ENCODE measurements at places on chromosomes 13 and 19.

GRCh38 chr19:14059652-14060155 lies 2.2 kb downstream of the PALM3 start:
- peak; percentile 50 for DNase-seq

DNA sequence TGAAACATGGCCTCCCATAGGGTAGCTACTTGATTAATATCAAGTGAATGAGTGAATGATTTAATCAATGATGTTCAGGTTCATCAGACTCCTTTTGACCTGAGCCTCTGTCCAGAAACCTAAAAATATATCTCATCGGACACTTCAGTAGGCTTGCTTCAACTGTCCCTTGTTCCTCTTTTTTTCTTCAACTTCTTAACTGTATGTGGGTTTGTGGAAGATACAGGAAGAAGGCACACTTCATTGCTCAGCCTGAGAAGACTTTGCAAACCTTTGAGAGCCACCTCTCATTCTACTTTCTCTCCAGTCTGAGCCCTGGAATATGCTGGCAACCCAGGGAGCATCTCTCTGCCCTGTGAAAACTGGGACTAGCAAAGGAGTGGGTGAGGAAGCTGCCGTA lies 557.0 kb downstream of the FGF9 start:
- no peak for DNase-seq

DNA sequence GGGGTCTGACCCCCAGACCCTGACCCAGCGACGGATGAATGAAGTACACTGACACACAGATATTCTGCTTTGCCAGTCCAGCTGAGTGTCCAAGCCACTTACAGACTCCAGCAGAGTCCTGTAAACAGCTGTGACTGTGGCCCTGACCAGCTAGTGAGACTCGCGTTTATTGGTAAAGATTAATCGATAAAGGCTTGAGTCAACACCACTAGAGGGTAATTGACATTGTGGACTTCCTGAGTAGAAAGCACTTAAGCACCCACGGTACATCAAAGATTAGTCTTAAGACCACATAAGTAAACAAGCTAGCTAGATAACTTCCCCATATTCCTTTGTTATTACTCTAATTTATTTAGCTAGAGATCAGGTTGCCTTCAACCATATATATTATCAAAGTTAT lies 146.0 kb downstream of the OXGR1 start:
- no peak for DNase-seq

- peak; percentile 23 for DNase-seq
These were observed 2.4 kb downstream of the METTL21C start for GRCh38 chr13:102692491-102692826.

DNA sequence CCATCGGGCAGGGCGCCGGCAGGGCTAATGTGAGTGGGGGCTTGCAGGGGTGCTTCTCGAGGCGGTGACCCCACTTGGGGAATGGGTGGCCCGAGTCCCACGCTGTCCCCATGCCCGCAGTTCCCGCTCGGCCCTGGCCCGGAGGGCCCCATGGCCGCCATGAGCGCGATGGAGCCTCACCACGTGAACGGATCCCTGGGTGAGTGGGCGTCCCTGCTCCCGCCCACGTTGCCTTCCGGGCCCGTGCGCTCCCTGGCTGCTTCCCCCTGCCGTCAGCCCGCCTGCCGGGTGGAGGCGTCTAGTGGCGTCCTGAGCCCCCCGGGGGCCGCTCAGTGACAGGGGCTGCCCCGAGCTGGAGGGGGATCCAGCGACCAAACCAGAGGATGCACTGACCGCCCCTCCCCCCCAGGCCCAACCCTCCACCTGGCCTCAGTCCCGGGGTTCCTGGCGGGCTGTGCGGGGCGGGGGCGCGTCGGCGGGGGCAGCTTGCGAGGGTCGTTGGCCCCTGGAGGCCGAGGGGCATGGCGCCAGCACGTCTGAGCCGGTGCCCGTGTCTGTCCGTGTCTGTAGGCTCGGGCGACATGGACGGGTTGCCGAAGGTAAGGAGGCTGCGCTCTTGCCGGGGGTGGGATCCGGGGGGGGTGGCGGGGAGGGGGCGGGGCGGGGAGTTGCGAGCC lies 4.8 kb downstream of the ISYNA1 start:
- no peak for DNase-seq

- DNase-seq, result no peak
These were observed 1.5 kb downstream of the ZNF814 start for GRCh38 chr19:57887195-57887941.

DNA sequence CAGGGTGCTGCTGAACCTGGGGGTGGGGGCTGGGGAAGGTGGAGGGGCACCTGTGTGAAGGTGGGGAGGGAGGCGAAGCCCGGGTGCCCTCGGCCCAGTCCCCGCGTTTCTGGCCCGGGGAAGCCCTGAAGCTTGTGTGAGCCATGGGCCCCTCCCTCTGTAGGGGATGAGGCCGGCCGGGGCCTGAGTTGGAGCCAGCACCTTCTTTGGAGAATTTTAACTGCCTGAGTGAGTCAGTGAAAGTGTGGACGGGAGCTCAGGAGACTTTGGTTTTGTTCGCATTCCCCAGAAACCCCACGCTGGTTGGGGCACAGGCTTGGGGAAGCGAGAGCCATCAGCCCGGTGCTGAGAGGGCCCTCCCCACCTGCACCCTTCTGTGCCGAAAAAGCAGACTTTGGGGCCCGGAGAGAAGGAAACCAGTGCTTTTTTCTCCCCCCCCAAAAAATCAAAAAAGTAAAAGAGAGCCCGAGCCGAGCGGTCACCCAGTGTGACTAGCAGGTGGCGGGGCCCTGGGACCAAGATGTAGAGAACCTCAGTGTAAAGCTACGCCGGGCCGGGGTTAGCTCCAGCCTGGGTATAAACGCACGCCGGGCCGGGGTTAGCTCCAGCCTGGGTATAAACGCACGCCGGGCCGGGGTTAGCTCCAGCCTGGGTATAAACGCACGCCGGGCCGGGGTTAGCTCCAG lies 45.1 kb downstream of the TMEM255B start:
- no peak for DNase-seq

DNA sequence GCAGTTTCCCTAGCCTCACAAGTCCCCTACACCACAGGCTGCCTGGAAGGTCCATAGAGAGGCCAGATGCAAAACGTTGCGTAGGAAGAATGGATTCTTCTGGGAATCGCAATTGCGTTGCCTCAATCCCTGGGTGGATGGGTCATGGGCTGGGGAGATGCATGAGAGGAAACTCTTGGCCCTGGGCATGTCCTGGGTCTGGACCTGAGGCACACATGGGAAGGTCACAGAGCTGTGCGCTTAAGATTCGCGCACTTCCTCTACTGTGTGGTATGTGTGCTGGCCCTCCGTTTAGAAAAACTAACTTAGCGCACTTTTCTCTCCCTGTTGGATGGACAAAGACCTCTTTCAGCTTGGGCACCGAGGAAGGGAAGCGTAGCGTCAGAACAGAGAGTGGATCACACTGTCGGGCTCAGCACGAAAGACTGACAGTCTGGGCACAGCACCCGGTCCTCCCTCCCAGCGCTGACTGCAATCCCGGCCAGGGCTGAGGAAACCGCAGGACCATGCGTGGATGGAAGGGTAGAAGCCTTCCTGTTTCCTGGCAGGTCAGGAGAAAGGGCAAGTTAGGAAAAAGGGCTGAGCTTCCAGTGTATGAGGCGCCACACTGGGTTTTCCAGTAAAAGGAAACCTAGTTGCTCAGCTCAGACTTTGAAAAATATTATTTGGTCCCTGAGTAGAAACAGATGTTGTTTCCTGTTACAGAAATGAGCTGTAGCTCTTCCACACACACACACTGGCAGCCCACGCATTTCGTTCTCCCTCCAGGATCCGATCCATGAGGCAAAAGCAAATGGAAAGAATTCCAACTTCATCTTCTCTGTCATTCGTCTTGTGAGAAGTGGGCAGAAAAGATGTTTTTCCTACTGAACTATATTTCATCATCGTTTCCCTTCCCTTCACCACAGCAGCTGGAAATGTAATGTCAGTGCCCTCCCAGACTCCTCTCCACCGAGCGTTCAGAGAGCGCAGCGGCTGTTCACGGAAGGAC lies 86.0 kb downstream of the ING1 start:
- no peak for DNase-seq

DNA sequence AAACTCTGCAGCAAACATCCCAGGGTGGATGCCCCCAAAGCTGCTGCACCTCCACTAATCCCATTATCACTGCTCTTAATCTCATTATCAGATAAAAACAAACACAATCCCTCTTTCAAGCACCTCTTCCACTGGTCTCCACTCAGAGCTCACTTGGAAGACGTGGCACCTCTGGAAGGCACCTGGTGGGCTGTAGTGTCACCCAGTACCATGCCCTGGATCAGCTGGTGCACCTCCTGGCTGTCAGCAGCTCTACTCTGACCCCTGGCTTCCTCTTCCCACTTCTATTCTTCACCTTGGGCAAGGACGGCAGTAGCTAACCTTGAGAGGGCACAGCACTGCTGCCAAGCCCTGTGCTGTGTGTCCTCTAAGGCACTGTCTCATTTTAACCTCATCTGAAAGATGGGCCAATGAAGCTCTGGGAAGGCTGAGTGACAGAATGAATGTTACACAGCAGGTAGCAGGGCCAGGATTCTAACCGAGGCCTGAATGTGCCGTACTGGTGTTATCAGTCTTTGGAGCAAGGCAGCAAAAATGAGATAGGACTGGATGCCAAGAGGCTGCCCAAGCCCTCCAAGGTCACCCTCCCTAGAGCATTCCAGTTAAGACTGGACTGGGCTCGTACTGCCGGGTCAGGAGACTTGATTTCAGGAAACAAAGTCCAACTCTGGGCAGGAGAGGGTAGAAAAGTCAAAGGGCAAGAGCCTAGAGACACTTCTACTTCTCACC lies 7.4 kb downstream of the BRD4 start:
- DNase-seq, result no peak

DNA sequence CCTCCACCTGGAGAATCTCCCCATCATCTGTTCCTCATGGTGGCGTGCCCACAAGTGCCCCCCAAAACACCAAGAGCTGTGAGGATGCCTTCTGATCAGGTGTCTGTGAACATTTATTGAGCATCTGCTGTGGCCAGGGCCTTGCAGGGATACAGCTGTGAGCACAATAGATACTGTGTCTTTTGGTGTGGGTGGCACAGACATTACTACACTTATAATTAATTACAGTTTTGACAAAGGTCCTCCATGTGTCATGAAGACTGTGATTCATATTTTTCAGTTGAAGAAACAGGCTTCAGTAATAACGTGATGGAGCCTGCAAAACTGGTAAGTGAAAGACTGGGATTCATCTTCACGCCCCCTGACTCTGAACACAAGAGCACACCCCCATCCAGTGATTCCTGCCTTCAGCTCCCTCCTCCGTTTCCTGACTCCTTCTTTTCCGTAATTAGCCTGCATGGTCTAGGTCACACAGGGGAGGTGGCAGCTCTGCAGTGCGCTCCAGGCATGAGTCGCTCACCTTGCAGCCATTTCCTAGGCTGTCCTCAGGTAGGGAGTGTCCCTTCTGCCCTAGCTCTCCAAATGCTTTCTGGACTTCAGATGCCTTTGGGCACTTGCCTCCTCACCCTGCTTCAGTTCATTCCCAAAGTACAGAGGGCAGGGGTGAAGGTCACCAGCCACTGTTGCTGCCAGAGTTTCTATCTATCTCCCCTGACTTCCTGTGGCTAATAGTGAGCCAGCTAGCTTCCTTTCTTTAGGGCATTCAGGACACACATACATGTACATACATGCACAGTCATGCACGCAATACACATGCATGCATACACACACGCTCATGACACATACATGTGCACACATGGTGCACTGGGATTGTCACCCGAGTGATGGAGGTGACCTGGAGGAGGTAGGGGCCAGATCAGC lies 66.5 kb downstream of the SIAH3 start:
- DNase-seq, result peak; percentile 6

GRCh38 chr19:4972509-4973230 lies 3.8 kb downstream of the KDM4B start:
- DNase-seq, result no peak

GRCh38 chr13:31846182-31846938 lies 107.0 kb downstream of the RXFP2 start:
- DNase-seq, result peak; percentile 95

GRCh38 chr19:18284712-18285360 lies 3.4 kb upstream of the JUND start:
- no peak for DNase-seq

GRCh38 chr13:75986818-75987217 lies 350.7 kb downstream of the LMO7 start:
- DNase-seq, result no peak

DNA sequence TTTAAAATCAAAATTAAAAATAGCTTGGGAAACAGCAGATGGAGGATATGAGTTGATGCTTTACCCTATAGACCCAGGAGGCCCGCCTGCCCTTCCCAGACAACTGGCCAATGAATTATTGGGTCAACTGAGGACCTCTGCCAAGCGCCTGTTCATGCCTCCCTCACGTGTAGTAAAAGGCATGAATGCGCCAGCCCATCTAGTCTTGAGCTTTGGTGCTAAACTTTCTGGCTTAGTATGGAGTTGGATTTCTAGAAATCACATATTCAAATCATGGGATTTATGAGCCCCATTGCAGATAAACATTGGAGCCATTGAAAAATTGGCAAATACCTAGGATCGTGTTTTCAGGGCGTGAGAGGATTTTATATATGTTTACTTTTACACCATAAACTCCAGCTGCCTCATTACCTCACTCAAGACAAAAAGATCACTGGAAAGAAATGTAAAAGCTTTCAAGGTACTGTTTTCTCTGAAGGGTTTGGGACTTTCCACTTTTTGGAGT lies 47.1 kb downstream of the COL4A2 start:
- DNase-seq, result no peak

GRCh38 chr19:13428352-13428751 lies 77.9 kb downstream of the CACNA1A start:
- peak; percentile 54 for DNase-seq

GRCh38 chr13:23623394-23623793 lies 53.2 kb downstream of the TNFRSF19 start:
- DNase-seq, result no peak

- no peak for DNase-seq
These were observed 331.4 kb downstream of the HS6ST3 start for GRCh38 chr13:96421314-96421713.

GRCh38 chr13:24651718-24652345 lies 28.4 kb upstream of the ATP12A start:
- no peak for DNase-seq

DNA sequence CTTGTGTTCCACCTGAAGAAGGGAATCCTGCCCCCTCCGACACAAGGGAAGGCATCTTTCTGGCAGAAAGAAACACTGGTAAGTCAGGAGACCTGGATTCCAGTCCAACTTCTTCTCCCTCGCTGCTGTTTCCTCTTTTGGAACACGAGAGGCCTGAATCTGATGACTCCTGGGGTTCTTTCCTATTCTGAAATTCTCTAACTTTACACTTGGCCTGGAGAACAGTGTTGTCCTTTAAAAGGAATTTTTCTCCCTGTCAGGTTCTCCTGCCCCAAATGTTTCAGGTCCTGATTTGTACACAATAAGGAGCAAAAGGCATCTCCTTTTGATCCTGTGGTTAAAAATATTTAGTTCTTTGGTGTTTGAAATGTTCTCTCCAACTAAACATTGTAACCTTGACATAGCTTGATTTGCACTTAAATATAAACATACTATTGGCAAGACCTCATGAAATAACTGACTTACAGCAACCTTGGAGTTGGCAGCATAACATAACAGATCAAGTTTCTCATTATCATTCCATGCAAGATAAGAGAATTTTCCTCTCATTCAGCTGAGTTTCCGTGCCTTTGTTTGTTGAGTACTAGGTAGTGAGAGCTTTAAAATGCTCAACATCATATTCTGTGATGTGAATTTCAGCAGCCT lies 244.8 kb downstream of the COG6 start:
- no peak for DNase-seq
